Astrocyte of the spinal cord (primary cell): ENCODE measurements at places on chromosomes 11 and 22.
A peak's percentile ranks its signal among the peaks of the same experiment; 100 is the strongest.

DNA sequence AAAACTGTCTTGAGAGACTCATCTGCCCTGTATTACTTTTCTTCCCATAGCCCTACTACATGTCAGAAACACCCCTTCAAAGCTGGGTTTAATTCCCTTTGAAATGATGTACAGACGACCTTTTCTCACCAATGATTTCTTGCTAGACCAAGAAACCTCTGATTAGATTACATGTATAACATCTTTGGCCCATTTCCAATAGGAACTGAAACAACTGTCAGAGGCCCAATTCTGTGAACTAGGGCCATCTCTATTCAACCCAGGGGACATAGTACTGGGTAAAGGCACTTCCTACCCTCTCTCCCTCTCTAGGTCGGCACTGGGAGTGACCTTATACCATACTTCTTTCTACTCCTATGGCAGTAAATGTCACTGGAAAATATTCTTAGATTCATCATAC is 19.4 kb downstream of the NPAT start:
- DNase-seq: no peak

- no peak for DNase-seq
These were observed 11.6 kb downstream of the ARRB1 start for GRCh38 chr11:75339685-75340409.

GRCh38 chr11:126510621-126511370 is 155.3 kb downstream of the ST3GAL4 start:
- DNase-seq: peak; percentile 5

DNA sequence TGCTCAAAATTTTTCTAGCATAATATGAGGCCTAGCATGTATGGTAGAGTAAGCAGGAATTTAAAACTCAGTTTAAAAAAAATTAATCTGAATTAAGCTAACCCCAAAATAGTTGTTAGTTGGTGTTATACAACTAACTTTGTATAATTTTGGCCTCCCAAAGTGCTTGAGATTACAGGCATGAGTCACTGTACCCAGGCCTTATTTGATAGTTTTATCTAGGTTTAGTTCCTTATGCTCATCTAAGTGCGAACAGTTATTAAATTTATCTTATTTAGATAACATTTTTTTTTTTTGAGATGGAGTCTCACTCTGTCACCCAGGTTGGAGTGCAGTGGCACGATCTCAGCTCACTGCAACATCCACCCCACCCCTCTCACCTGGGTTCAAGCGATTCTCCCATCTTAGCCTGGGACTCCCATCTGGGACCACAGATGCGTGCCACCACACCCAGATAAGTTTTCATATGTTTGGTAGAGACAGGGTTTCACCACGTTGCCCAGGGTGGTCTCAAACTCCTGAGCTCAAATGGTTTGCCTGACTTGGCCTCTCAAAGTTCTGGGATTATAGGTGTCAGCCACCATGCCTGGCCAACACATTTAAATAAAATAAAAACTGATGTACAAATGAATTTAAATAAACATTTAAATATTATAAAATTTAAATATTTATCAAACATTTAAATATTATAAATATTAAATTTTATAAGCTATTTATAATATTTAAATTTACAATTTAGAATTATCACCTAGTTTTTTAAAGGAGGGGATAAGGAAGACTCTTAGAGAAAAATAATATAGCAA is 7.5 kb downstream of the IL18 start:
- no peak for DNase-seq

- no peak for DNase-seq
These were observed 4747.7 kb upstream of the OR11H1 start for GRCh38 chr22:10780281-10780680.

DNA sequence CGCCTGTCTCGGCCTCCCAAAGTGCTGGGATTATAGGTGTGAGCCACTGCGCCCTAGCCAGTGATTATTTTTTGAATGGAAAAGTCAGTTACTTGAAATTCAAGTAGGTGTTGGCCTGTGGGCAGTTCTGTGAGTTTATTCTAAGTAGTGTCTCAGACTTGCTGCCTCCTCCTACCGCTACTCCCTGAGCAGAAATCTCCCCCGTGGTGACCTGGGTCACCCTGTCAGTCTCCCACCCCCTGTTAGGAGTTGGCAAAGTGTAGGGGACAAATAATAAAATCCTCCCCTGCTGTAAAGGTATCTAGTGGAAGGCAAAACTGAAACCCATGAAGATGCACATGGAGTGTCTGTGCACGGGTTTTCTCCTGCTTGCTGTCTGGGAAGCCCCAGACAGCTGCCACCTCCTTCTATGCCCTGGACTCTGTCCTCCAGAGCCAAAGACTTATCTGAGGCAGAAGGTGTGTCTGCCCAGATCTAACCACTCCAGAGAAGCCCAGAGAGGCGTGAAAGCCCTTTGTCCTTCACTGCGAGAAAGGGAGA is 26.3 kb downstream of the SNAP29 start:
- no peak for DNase-seq

GRCh38 chr11:86116386-86116726 is 47.5 kb upstream of the PICALM start:
- peak; percentile 89 for DNase-seq

DNA sequence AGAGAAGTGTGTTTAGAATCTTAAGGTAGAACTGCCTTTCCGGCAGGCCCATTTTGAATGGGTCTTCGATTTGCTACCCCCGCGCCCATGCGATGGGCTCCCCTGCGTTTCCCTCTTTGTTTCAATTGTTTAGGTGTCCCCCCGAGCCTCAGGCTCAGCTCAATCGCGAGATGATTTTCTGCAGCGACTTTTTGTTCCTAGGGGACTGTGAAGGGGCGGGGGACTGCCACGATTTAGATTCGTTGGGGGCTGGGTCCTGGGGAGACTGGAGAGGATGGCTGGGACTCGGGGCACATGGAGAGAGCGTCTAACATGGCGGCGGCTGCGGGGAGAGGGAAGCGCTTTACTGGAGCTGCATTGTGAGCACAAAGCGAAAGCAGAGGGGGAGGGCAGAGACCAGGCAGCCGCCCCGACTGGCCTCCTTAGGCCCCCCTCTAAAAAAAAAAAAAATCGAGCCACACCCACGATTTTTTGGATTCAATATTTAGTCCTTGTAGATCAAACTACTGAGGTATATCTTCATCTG is 1.7 kb downstream of the CAPRIN1 start:
- peak; percentile 76 for DNase-seq

DNA sequence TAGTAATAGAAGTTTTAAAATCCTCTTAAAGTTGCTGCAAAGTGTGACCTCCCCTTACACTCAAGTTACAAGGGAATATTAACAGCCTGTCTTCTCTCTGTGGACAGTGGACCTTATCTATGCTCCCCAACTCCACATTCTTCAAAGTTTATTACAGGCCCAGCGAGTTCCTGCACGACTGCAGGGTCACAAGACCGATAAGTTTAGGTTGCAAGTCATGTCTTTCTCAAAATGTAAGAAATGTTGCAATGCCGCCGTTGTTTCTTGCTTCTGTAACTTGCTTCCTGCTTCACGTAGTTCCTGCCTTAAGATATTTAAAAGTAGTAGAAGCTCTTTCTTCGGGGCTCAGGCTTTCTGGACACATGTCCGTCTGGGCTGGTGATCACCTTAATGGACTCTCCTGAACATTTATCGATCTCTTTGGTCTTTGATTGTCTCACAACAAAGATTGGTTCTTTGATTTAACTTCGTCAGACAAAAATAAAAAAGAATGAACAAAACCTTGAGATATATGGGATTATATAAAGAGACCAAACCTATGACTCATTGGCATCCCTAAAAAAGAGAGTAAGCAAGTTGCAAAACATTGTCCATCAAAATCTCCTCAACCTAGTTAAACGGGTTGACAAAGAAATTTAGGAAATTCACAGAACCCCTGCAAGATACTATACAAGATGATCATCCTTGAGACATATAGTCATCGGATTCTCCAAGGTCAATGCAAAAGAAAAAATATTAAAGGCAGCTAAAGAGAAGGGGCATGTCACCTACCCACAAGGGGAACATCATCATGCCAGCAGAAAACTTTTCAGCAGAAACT is 45.4 kb upstream of the GLYAT start:
- no peak for DNase-seq

DNA sequence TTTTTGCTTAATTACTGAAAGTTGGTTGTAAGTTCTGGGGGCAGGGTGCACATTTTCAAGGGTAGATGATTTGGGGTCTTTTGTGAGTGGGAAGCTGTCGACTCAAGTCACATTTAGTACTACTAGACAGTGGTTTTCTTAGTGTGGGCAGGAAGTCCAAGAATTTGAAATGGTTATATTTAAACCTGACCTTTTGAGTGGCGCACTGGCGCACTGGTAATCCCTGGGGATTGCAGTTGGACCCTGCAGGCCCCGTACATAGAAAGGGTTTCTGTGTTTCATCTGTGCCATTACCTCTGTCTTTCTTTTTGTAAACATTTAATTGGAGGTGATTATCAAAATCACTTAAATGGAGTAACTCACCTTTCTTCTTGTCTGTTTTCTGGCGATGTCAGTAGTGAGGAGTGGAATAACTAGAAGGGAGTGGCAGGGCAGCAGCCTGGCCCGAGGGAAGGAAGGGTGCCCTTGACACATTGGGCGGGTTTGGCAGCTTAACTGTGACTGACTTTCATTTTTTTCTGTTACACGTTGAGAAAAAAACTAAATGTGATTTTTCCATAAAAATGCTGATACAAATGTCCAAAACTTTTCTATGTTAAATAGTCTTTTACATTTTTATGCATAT is 101.8 kb upstream of the GAL start:
- no peak for DNase-seq

DNA sequence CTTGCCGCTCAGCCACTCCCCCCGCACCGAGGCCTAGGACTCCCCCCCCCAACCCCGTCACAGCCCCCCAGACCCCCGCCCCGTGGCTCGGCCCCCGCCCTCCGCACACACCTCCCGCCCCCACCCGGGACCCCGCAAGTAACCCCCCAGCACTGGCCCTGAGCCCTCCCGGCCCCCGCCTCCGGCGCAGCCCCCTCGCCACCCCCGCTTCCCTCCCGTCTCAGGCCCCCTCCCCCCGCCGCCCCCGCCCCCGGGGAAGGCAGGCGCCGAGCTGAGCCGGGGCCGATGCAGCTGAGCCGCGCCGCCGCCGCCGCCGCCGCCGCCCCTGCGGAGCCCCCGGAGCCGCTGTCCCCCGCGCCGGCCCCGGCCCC is 1.5 kb downstream of the SHANK3 start:
- no peak for DNase-seq

- DNase-seq: no peak
These were observed 24.2 kb upstream of the ST3GAL4 start for GRCh38 chr11:126331286-126331685.

- no peak for DNase-seq
These were observed 74.1 kb upstream of the CADM1 start for GRCh38 chr11:115578275-115578674.

- no peak for DNase-seq
These were observed 933 bp upstream of the DLAT start for GRCh38 chr11:112024178-112024772.

- no peak for DNase-seq
These were observed 95.2 kb upstream of the C11orf87 start for GRCh38 chr11:109326781-109327180.

DNA sequence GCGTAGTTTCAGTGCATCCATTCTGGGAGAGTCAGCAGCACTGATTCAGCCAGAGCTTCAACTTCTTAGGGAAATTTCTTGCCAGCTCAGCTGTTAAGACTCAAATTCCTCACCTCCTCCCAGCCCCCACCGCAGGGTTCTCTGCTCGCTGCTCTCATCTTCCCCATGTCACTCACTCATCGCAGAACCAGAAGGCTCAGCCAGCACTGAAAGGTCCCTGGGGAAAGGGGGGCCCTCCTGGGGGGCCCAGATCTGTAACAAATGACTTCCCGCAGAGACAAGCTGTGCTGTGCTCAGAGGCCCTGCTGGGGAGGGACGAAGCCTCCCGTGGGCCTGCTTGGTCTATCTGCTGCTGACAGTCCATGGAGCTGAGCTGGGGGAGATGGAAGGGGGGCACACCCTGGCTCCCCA is 220.6 kb downstream of the NTM start:
- DNase-seq: no peak

DNA sequence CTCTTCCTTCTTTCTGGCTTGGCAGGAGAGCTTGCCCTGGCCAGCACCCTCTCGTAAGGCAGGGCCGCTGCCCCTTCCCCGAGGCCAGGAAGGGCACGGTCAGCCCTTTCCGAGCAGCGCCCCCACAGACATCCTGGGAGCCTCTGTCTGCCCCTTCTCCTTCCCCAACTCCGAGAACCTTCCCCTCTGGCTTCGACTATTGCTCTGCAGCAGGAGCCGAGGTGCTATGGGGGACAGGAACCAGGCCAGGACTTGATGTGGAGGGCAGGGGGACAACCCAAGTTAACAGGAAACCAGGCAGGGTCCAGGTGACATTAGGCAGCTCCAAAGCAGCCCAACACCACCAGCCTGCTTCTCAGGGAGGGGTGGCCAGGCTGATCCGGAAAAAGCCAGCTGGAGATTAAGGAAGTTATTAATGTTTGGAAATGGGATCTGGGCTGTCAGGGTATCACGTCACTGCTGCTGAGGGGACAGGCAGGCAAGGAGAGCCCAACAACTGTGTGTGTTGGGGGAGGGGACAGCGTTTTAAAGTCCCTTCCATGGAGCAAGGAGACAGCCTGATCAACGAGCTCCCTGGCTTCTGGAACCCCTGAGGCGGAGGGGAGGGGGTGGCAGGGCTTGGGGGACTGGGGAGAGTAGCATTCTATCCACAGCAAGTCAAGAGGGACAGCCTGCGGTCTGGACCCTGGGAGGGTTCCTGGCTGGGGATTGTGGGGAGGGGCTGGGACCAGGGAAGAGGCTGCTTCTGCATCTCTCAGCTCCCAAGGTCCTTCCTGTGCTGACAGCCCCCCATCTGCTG is 27.3 kb downstream of the SYT7 start:
- DNase-seq: no peak

DNA sequence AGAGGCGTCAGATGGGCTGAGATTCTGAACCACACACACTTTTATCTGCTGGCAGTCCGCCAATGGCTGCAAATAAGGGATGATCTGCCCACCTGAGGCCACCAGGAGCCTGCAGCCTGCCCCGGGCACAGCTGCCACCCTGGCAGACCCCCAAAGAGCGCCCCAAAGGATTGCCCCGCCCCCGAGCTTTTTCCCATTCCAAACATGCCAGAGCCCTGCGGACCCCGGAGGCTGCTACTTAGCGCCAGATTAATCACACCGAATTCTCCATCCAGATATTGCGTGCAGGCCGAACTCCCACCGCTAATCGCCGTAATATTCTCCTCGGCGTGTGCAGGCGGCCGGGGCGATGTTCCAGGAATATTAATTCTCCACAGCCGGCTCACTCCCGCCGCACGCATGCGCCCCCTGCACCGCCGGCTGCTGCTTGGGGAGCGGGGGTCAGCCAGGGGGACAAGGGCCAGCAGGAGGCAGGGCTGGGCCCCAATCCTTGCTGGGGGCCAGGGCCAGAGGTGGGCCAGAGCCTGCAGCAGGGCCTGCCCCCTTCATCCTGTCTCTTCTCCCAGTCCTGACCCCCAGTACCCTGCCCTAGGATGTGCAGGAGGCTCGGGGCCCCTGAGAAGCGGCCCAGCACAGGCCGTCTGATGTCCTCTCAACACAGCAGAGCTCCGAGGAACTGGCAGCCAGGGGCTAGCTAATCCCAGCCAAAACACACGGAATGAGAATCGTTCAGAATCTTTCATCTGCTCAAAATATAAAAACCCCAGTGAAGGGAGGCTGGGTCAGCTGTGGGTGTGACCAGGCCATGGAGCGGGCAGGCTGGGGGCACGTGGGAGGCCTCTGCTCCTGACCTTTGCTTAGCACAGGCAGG is 19.5 kb upstream of the TCF20 start:
- no peak for DNase-seq
